SK-N-SH (cell line): ENCODE measurements at places on chromosomes 16 and 17. TPM values are rescaled to one million over a fixed set of nuclear protein-coding genes. Genes with fewer than 3 reads are reported as not detected.

Gene TMC6
- 3.8 and 5.5 TPM in 2 replicates for polyA plus RNA-seq

Gene NACA2
- not detected in 2 replicates for polyA plus RNA-seq

DNA sequence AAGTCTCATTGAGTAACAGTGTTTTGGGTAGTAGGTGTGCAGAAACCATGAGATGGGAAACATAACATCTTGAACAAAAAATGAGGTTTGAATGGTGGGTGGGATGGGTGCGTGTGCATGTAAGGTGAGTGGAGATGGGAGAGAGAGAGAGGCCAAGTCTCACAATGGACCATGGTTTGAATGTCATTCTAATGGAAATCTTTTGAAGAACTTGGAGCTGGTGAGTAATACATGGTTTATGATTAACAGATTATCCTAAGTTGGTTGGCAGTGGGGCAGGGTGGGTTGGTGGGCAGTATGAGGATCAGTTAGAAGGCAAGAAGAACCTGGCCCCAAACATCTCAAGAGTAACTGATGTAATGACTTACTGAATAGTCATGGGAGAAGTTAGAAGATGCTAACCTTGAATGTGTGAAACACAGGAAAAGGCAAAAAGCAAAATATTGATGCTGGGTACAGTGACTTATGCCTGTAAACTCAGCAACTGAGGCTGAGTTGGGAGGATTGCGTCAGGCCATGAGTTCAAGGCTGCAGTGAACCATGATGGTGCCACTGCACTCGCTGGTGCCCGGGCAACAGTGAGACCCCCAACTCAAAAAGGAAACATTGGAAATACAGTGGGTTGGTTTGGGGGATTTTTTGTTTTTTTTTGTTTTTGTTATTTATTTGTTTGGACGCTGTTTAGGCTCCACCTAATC, 32.7 kb downstream of the ZNF207 start:
- no peak overlapping the region for H3K27ac ChIP-seq
- H3K36me3 ChIP-seq: peaks cover 60% of the 10 kb centered on the region
- H3K4me1 ChIP-seq: no peaks in the 10 kb centered on the region; the same call in 1 of the 2 replicates
- H3K27me3 ChIP-seq: no peaks in the 10 kb centered on the region
- no peak overlapping the region for H3K4me3 ChIP-seq

- H3K4me3 ChIP-seq: no peak overlapping the region
- DNase-seq: no peak
- H3K27me3 ChIP-seq: no peaks in the 10 kb centered on the region
- no peak overlapping the region for H3K27ac ChIP-seq
Measured at GRCh38 chr16:30555315-30556124, 2.7 kb downstream of the ZNF764 start.

GRCh38 chr17:43875476-43876147, 28.6 kb downstream of the CD300LG start:
- H3K36me3 ChIP-seq: no peaks in the 10 kb centered on the region
- no peak overlapping the region for H3K4me3 ChIP-seq
- no peak for DNase-seq
- H3K27ac ChIP-seq: no peak overlapping the region
- no peaks in the 10 kb centered on the region for H3K27me3 ChIP-seq
- no peaks in the 10 kb centered on the region for H3K4me1 ChIP-seq

DNA sequence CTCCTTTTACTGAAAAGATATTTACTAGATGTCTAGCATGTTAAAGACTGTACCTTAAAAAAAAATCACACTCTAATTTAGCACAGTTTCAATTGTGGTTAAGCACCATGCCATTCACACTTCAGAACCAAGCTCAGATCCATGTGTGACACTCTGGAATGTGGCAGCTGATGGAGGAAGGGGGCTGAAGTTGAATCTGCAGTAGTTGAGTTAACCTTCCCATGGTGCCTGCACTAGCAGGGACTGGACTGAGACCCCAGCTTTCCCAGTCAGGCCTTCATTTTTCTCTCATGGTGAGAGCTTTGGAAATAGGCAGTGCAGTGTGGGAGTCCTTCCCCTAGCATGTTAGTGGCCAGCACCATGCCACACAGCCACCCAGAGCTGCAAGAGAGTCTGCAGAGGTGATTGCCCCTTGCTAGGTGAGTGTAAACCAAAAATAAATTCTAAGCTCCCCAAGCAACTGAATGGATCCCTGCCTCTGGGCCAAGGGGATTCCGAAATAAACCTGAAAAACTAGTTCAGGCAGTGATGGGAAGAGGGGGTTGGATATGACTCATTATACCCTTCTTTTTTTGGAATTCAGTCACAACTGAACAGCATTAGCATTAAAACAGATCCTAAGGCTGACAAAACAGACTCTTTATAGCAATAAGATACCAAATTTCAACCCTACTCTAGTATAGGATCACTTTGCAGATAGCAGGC, 208.5 kb downstream of the WWOX start:
- no peak overlapping the region for H3K27ac ChIP-seq
- no peak overlapping the region for H3K4me3 ChIP-seq
- no peaks in the 10 kb centered on the region for H3K27me3 ChIP-seq
- DNase-seq: no peak
- H3K36me3 ChIP-seq: no peaks in the 10 kb centered on the region

DNA sequence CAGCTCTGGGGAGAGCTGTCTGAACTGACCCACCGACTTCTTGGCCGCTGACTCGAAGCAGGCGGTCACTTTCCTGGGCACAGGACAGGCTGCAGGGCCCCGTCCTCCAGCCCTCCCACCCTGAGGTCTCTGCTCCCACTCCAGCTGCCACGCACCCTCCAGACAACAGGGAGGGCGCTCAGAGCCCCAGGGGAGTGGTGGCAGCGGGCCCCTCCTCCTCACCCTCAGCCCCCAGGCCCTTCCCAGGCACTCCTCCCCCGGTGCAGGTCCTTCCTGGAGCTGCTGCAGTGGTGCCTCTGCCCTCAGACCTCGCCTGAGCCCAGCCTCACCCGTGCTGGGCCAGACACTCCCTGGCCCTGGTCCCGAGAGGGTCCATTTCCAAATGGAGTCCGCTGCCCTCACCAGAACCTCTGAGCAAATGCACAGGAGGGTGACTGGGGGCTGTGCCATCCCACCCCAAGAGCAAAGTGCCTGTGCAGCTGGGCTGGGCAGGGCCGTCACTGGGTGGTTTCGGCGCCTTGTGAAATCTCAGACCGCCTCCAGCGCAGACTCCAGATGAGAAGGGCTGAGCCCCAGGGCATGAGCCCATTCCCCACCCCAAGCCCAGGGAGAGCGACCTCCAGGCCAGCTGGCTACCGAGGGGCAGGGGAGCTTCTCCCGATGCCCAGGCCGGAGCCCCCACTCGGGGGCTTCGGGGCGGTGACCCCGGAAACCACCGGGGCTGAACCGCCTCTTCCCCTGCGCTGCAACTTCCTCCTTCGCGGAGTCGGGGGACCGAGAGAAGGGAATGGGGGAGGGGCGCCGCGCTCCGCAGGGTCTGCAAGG, 717 bp downstream of the CYBA start:
- no peak overlapping the region; the same call in 1 of the 2 replicates for H3K27ac ChIP-seq
- H3K36me3 ChIP-seq: peaks cover 6% of the 10 kb centered on the region; the same call in 1 of the 2 replicates
- DNase-seq: peak; percentile 71
- peaks cover 10% of the 10 kb centered on the region; the same call in 1 of the 2 replicates for H3K4me1 ChIP-seq
